ENCODE measurements at places on chromosomes 2 and 18. TPM values are rescaled to one million over a fixed set of nuclear protein-coding genes. Genes with fewer than 3 reads are reported as not detected.

CCDC141 gene
- 1.2 TPM for total RNA-seq

MAPK4 gene
- 6.3 TPM for total RNA-seq

PLCD4 gene
- total RNA-seq: 1.0 TPM

MC2R gene
- total RNA-seq: not detected

STEAP3 gene
- 0.94 TPM for total RNA-seq

DPP10 gene
- total RNA-seq: 73.0 TPM

SPATA3 gene
- not detected for total RNA-seq

MRPL33 gene
- total RNA-seq: 48.3 TPM

C1GALT1C1L gene
- 0.38 TPM for total RNA-seq

ANKRD62 gene
- total RNA-seq: not detected

LIMS4 gene
- 1.2 TPM for total RNA-seq

SP140 gene
- 0.54 TPM for total RNA-seq

TUBA3E gene
- total RNA-seq: not detected

GRCh38 chr2:128215897-128216642 is 102.6 kb downstream of the HS6ST1 start:
- no peak for DNase-seq

DNA sequence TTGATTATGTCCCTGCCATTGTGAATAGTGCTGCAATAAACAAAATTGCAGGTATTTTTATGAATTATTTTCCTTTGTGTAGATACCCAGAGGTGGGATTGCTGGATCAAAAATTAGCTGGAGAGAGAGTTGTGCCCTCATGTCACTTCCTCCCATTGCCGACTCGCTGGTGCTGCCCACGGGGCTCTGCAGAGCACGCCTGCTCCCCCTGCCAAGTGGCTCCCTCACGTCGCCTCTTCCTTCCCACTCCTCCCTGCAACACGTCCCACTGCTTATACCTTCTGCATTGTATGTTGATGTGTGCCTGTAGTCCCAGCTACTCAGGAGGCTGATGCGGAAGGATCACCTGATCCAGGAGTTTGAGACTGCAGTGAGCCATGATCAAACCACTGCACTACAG is 28.1 kb downstream of the PRELID3A start:
- no peak for DNase-seq

GRCh38 chr2:217420854-217421253 is 561.0 kb upstream of the TNP1 start:
- DNase-seq: no peak

DNA sequence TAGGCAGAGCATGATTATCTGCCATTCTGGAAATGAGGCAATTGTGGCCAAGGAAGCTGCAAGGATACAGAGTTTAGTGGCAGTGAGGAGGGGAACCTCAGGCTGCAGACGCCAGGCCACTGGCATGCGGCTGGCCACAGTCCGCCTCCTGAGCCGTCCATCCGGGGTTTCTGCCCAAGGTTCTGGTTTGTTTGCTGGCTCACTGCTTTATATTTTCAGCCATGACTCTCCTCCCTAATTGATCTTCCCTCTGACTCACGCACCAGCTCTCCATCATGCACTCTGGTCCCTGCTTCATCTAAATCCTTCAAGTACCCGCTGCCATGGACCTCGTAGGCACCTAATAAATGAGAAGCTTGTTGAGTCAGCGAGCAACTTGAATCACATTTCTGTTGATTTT is 107.8 kb upstream of the REV1 start:
- DNase-seq: no peak

DNA sequence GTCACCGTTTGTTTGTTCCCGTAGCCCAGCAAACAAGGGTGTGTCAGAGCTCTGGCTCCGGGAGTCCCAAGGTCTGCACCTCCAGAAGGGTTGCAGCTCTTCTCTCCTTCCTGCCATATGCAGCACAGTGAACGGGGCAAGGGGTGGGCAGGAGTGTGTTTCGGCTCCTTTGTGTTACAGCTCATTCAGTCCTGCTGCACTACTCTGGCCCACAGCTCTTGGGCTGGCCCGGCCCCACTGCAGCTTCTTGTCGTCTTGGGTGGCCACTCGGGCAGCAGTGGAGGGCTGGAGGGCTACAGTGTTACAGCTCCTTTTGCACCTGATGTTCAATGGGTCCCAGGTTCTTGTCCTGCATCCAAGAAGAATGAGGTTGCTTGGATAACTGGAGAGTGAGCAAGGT is 408.3 kb downstream of the DCC start:
- DNase-seq: no peak

- DNase-seq: no peak
Measured at GRCh38 chr2:222927600-222927999, 66.8 kb downstream of the ACSL3 start.

DNA sequence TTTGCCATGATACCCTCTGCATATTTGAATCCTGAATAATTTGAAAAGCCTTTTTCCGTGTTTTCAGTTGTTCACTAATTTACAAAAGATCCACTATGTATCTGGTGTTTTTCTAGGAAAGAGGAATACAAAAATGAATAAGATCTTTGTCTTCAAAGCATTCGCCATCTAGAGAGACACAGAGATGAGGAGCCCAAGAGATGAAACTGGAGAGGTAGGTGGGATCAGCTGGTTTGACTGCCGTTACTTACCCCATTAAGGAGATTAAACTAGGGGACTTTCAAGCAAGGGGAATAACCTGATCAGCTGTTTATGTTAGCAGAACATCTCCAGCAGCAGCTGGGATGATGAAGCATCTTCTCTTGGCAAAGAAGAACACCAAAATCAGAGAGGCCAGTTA is 150.2 kb upstream of the SATB2 start:
- DNase-seq: no peak

GRCh38 chr2:217842017-217842416 is 160.8 kb downstream of the TNS1 start:
- no peak for DNase-seq

DNA sequence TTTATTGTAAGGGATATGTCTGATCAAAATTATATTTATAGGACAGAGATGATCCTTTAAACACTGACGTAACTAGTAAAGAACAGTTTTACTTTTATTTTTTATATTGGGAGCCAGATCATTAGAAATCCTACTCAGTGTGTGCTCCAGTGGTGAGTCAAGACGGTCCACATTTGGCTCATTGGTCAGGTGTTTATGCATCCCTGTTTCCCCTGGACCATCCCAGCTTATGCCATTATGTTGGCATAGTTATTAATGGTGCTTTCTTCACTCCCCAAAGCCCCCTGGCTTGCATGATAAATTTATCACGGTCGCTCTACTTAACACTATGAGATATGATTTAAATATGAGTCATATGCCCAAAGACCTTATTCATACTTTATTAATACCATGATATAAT is 293.4 kb downstream of the XIRP2 start:
- no peak for DNase-seq

GRCh38 chr18:49094136-49094535 is 143.4 kb upstream of the SMAD7 start:
- DNase-seq: no peak

- DNase-seq: no peak
Measured at GRCh38 chr2:238970553-238971081, 122.7 kb downstream of the TWIST2 start.

- no peak for DNase-seq
Measured at GRCh38 chr18:58207520-58208152, 163.6 kb downstream of the NEDD4L start.

GRCh38 chr2:74168739-74169138 is 9.9 kb downstream of the MOB1A start:
- DNase-seq: no peak

- no peak for DNase-seq
Measured at GRCh38 chr2:207869784-207870778, 100.4 kb upstream of the FZD5 start.

- DNase-seq: no peak
Measured at GRCh38 chr2:59484673-59485072, 1068.8 kb downstream of the BCL11A start.

DNA sequence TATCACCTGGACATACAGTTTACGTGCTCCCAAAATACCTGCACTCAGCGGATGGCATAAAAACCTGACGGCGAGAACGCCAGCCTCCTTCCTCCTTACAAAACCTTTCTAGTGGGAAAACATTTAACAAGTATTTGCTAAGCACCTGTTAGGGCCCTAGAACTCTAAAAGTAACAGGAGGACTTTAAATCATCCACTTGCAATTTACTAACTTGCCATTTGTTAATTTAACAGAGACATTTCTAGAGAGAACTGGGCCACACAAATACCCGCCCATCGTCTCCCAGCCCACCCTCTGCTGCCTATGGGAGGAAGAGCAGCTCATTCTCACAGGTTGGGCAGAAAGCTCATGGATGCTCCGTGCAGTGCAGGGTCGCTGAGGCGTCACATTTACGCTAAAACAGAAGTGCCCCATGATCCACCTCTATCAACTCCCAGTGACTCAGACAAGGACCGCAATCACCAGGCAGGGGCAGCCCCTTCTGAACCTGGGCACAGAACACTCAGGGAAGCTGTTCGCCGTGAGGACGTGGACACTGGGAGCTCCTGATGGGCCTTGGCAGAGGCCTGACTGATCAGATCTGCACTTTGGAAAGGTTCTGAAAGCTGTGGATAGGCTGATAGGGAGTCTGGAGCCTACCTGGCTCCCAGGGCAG is 106.9 kb downstream of the HDAC4 start:
- no peak for DNase-seq

DNA sequence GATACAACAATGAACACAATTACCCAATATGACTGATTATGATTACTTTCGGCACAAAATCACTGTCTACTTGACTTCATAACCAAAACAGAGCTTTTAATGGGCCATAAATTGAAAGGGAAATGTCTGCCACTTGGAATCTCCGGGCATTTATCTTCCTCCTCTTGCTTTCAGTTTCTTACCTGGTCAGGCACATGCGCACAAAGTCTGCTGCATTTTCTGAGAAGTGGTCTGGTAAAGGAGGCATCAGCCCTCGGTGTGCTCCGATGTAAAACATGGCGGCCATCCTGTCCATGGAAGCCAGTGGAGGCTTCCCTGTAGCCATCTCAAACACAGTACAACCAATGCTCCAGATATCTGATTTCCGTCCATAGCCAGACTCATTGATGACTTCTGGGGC is 62.0 kb downstream of the CCNT2 start:
- no peak for DNase-seq

DNA sequence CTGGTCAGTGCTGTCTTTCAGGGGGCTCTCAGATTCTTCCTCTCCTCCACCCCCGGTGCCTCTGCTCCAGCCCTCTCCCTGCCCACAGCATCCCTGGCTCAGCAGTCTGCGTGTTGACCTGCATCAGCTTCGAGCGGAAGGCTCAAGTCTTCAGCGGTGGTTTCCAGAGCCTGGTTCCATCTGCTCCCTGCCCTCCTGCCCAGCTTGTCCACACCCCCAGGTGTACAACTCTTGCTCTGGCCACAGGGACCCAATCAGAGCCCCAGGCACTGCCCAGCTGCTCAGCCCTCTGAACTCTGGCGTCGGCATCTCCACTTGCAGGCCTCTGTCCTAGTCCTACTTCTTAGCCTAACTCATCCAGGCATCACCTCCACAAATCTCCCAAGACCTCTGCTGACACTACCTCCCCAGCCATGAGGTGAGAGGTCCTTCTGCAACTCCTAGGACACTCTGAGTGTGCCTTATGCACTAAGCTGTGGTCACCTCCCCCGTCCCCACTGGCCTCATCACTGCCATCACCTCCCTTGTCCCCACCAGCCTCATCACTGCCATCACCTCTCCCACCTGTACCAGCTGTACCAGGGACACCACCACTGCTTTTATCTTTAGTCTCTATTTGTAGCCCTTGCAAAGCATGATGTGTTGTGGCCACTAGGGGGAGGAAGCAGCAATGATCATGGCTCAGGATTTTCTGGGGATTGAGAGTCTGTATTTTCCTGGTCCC is 60.9 kb downstream of the EDAR start:
- peak; percentile 57 for DNase-seq

DNA sequence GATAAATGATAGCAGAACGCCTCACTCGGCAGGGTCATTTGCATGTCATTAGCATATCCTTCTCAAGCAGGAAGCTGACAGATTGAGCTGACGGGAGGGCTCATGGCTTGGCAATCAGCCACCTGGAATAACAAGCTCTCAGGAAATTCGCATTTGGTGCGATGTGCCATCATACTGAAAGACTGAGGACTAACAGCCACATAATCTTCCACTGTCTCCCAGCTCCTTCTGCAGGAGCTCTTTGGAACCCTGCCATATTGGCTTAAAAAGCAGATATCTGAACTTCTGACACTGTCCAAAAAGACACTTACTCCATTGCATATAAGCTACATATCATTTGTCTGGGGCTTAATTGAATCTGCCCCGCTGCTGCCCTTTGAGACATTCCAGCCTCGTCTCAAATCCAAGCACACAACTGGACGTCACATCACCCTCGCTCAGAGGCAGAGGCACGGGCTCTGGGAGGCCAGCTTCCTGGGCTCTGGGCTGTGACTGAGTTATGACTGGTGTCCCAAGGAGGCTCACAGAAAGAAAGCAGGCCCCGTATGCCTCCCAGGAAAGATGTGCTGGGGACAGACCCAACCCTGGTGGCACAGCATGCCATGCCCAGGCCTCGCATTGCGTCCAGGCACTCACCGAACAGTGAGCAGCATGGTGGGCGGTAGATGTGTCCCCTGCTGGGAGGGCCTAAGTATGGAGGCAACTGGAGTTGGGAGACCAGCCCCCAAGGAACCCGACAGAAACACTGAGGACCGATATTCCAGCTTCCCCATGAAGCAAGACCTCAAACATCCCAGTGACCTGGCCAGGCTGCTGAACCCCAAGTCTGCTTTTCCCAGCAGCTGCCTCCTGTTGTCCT is 228.0 kb downstream of the ATAD2B start:
- no peak for DNase-seq

DNA sequence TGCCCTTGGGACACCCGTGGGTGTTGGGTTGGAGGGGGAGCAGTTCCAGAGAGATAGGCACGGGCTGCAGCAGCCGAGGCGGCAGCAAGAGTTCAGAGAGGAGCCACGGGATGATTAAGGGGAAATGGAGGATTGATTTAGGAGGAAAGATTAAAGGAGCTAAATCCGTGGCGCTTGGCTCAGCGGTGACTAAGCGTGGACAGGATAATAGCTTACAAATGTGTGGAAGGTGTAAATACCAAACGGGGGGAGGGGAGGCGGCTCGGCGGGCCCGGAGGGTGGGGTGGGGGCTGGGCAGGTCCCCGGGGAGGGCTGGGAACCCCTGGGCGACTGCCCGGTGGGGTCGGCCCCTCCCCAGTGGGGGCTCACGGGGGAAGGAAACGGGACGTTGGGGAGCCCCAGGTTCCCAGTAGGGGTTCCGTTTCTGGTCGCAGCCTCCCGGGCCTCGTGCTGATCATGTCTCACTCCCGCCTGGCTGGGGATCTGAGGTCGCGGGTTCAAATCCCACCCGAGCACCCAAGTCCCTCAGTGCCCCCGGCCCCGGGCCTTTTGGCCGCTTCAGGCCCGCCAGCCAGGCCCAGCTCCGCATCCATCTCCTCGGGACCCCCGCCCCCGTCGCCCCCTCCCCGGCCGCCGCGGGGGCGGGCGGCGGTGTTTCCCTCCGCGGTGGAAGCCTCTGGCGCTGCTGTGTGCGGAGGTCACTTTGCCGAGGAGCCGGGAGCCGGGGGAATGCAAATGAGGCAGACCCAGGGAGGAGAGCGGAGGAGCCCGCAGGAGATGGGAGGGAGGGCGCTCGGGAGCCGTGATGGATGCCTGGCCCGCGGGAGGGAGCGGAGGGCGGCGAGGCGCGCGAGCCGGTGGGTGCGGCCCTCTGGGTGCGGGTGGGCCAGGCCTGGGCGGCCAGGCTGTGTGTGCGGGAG is 8.1 kb downstream of the ASIC4 start:
- DNase-seq: peak; percentile 78
